ENCODE measurements at places on chromosomes 4 and X.

DNA sequence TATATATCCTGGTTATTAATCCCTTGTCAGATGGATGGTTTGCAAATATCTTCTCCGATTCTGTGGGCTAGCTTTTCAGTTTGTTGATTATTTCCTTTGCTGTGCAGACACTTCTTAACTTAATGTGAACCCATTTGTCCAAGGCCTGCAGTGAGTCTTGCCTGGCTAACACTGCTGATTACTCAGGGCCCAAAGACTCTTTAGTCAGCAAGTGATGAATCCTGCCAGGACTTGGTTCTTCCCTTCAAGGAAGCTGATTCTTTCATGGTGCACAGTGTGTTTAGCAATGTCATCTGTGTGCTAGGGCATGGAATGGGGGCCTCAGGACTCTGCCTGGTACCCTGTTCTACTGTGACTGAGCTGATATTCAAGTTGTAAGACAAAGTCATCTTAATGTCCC is 81.8 kb upstream of the TEX13A start:
- H3K36me3 ChIP-seq = no peaks in the 10 kb centered on the region
- DNase-seq = no peak
- no peaks in the 10 kb centered on the region for H3K4me1 ChIP-seq
- H3K27ac ChIP-seq = no peak overlapping the region
- no peak overlapping the region for H3K4me3 ChIP-seq
- H3K27me3 ChIP-seq = no peaks in the 10 kb centered on the region

- no peak for DNase-seq
- no peaks in the 10 kb centered on the region for H3K36me3 ChIP-seq
- no peaks in the 10 kb centered on the region for H3K27me3 ChIP-seq
Observed at GRCh38 chrX:119757646-119757978, 776 bp upstream of the SOWAHD start.

DNA sequence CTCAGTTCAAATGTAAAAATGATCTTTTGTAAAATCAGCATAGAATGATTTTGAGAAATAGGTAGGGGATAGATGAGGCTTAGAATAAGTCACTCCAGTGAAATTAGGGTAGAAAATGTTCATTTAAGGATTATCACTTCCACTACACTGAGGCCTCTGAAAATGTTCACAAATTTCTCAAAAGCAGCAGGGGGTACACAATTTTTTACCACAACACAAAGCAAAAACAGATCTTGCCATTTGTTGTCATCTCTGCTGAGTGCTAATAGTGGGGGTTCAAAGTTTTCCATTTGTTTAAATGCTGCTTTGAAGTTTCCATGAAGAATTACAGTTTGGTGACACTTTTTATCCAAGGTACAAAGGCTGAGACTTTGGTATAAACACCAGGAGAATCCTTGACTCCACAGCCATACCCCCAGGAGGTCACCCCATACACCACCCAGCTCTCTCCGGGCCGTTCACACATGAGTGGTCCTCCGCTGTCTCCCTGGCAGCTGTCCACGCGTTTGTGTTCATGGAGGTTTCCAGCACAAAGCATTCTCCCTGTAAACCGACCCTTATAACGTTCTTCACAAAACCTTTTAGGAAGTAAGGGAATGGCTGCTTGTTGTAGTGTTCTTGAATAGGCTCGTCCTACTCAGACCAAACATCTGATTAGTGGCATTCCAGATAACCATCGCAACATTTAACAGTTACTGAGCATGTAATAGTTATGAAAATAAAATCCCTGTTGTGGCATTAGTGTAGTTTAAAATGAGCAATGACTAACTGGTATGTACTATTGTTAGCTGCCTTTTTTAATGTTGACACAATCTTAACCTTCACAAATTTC is 71.0 kb downstream of the PRSS12 start:
- H3K27ac ChIP-seq = peak overlapping the region; percentile 54
- H3K4me1 ChIP-seq = peaks cover 35% of the 10 kb centered on the region
- H3K4me3 ChIP-seq = no peak overlapping the region
- DNase-seq = peak; percentile 43
- no peaks in the 10 kb centered on the region for H3K27me3 ChIP-seq

- H3K27me3 ChIP-seq = no peaks in the 10 kb centered on the region
- no peaks in the 10 kb centered on the region for H3K4me1 ChIP-seq
- DNase-seq = no peak
Observed at GRCh38 chrX:98203800-98204199, 1320.1 kb downstream of the RPA4 start.

DNA sequence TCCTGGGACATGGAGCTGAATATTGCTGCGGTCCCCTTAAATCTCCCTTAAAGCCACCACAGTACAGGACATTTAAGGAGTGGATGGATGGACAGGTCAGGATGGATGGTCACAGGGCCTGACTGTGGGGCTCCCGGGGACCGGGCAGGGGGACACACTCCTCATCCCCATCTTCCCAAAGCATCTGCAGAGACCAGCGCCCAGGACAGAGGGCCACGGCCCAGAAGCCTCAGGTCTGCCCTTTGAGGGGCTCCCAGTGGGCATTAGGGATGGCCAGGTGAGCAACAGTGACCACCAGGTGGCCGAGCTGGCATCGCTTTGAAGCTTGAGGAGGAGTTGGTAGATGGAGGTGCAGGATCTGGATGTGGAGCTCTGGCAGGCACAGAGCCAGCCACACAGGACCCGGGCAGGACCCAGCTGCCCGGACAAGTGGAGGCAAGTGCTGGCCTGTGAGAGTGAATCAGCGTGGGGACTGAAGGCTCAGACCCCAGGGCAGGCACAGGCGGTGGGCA is 51.4 kb downstream of the ABLIM2 start:
- H3K4me3 ChIP-seq = no peak overlapping the region
- H3K27me3 ChIP-seq = peaks cover 28% of the 10 kb centered on the region
- no peak for DNase-seq
- H3K36me3 ChIP-seq = no peaks in the 10 kb centered on the region
- H3K27ac ChIP-seq = no peak overlapping the region
- H3K4me1 ChIP-seq = no peaks in the 10 kb centered on the region

GRCh38 chr4:151673908-151674520 is 86.8 kb downstream of the GATB start:
- no peak for DNase-seq
- peak overlapping the region; percentile 35 for H3K4me3 ChIP-seq
- peaks cover 22% of the 10 kb centered on the region for H3K4me1 ChIP-seq

DNA sequence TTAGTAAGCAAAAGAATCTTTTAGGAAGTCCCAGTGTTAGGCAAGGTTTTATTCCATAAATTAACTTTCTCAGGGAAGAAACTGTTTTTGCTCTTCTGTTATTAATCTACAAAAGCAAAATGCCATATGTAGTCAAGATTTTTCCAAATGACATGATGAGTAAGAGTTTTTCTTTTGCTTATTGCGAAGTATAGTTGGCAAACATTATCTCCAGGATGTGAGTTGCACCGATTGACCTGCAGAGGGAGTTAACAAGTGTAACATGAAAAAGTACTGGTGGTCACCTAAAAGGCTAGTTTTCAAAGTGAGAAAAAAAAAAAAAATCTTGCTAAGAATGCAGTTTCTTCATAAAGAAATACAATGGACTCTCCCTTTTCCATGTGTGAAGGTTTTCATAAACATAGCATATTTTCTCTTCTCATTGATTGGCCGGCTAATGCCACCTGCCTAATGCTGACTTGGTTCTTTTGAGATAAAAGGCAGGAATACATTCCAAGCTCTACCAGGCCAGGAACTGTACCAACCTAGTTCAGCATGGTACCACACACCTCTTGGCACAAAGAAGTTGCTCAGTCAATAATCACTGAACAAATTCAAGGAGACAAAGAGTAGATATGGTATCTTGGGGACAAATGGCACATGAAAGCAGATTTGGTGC is 100.2 kb downstream of the LNX1 start:
- peak overlapping the region; percentile 24 for H3K27ac ChIP-seq
- no peaks in the 10 kb centered on the region for H3K27me3 ChIP-seq
- H3K4me3 ChIP-seq = no peak overlapping the region
- H3K4me1 ChIP-seq = peaks cover 12% of the 10 kb centered on the region

DNA sequence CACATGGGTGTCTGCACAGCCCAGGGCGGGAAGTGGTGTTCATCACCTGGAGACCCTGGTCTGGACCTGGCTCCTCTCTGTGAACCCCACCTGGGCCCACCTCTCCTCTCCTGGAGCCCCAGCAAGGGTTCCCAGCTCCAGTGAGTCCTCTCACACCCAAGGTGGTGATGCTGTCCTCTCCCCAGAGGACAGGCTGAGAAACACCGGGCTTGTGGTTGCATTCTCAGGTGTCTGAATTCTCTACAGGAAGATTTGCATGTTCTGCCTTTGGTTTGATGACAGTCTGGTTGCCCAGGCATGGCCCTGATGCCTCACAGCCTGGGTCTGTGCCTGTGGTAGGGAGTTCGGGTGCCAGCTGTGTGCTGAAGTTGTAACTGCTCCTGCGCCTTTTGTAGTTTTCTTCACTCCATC is 3.8 kb downstream of the MAEA start:
- peak overlapping the region; percentile 16 for H3K27ac ChIP-seq
- H3K27me3 ChIP-seq = no peaks in the 10 kb centered on the region
- no peak for DNase-seq
- H3K36me3 ChIP-seq = peaks cover 23% of the 10 kb centered on the region
- H3K4me3 ChIP-seq = no peak overlapping the region

GRCh38 chr4:52658641-52659000 is 480 bp downstream of the USP46 start:
- H3K4me1 ChIP-seq = peaks cover 46% of the 10 kb centered on the region
- no peaks in the 10 kb centered on the region for H3K27me3 ChIP-seq
- no peaks in the 10 kb centered on the region for H3K36me3 ChIP-seq
- peak overlapping the region; percentile 92 for H3K27ac ChIP-seq

DNA sequence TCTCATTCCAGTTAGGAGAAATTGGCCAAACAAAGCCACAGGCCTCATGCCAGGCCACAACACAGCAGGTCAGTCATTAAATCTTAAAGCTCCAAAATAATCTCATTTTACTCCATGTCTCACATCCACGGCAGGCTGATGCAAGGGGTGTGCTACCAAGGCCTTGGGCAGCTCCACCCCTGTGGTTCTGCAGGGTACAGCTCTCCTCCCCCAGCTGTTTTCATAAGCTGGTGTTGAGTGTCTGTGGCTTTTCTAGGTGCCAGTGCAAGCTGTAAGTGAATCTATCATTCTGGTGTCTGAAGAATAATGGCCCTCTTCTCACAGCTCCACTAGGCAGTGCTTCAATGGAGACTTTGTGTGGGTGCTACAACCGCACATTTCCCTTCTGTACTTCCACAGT is 949.2 kb downstream of the TECRL start:
- no peak overlapping the region for H3K4me3 ChIP-seq
- H3K4me1 ChIP-seq = no peaks in the 10 kb centered on the region
- DNase-seq = no peak
- no peaks in the 10 kb centered on the region for H3K36me3 ChIP-seq

GRCh38 chrX:66016905-66017658 is 22.8 kb downstream of the VSIG4 start:
- no peak for DNase-seq
- H3K36me3 ChIP-seq = no peaks in the 10 kb centered on the region
- H3K27ac ChIP-seq = no peak overlapping the region
- H3K4me3 ChIP-seq = no peak overlapping the region

- peak; percentile 20 for DNase-seq
- no peaks in the 10 kb centered on the region for H3K27me3 ChIP-seq
- H3K27ac ChIP-seq = no peak overlapping the region
- H3K36me3 ChIP-seq = no peaks in the 10 kb centered on the region
Observed at GRCh38 chr4:108466936-108467902, 153.2 kb upstream of the RPL34 start.

DNA sequence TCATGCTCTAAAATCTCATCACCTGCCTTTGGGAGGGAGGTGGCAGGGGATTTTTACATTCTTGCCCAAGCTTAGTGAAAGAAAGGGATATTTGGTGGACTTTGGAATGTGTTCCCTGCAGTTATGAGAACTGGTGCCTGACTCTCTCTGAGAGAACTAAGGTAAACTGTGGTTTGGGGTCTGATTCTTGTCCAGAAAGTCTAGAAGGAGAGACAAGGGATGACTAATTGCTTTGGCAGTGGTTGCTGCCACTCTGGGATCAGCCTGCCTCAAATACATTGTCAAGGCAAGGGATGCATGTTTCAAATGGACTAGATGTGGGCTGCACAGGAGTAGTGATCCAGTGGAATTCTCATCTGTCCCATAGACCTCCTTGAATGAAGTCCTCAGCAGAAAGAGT is 115.2 kb downstream of the DDIT4L start:
- H3K27ac ChIP-seq = no peak overlapping the region
- no peaks in the 10 kb centered on the region for H3K36me3 ChIP-seq
- H3K4me3 ChIP-seq = no peak overlapping the region

GRCh38 chr4:5041699-5042098 is 9.6 kb upstream of the STK32B start:
- H3K27me3 ChIP-seq = peaks cover 15% of the 10 kb centered on the region
- no peak overlapping the region for H3K27ac ChIP-seq
- DNase-seq = no peak
- H3K4me1 ChIP-seq = peaks cover 7% of the 10 kb centered on the region
- no peak overlapping the region for H3K4me3 ChIP-seq

DNA sequence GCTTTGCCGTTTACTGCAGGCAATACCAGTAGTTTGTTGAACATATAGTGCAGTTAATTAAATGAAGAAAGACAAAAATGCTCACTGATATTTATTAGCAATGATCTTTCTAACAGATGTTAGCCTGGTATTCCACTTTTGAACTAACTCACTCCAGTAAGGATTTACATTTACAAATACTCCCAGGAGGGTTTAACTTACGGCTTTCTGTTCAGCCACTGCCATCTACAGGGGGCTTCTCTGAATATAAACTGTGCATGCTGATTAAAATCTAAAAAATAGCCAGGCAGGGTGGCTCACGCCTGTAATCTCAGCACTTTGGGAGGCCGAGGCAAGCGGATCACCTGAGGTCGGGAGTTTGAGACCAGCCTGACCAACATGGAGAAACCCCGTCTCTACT is 2.2 kb upstream of the SRD5A3 start:
- H3K27me3 ChIP-seq = no peaks in the 10 kb centered on the region
- no peaks in the 10 kb centered on the region for H3K36me3 ChIP-seq
- no peak overlapping the region for H3K27ac ChIP-seq
- DNase-seq = no peak
- peaks cover 11% of the 10 kb centered on the region for H3K4me1 ChIP-seq

DNA sequence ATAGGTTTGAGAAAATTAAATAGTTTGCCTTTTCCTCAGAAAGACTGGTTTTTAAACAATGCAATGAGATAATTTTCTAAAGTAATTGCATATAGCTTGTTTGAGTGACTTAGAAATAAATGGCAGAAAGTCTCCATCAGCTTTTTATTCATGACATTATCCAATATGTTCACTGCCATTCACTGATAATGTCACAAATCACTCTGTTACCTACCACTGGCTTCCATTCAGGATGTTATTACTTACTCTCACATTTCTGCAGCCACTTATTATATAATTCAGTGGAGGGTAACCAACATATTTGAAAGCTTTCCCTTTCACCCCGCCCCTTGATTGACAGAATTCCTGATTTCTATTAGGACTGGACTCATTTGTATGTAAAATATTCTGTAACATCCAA is 1583.5 kb downstream of the PCDH18 start:
- H3K4me3 ChIP-seq = no peak overlapping the region
- no peak overlapping the region for H3K27ac ChIP-seq
- no peaks in the 10 kb centered on the region for H3K36me3 ChIP-seq
- no peaks in the 10 kb centered on the region for H3K4me1 ChIP-seq
- no peak for DNase-seq
